Hindlimb muscle (tissue), 1 donor: ENCODE measurements at places on chromosomes 11 and 22. TPM values are rescaled to one million over a fixed set of nuclear protein-coding genes. Genes with fewer than 3 reads are reported as not detected.

DNA sequence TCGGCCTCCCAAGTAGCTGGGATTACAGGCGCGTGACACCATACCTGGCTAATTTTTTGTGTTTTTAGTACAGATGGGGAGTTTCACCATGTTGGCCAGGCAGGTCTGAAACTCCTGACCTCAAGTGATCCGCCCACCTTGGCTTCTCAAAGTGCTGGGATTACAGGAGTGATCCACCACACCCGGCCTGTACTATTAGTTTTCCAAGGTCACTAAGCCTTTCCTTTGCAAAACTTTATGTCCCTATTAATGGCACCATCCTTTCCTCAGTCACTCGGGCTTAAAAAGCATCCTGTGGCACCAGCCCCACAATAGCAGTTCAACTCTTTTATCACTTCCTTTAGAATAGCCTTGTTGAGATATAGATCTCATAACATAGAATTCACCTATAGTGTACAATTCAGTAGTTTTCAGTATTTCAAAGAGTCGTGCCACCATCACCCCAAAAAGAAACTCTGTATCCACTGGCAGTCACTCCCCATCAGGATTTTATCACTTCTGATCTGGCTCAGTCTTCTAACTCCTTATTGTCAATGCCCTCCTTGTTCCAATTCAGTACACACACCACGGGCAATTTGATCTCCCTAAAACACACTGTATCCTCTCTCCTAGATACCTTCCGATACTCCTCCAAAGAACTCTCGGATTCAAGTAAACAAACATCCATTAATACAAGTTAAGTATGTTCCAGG lies 921 bp upstream of the BCL2L13 start:
- no peak for DNase-seq

DNA sequence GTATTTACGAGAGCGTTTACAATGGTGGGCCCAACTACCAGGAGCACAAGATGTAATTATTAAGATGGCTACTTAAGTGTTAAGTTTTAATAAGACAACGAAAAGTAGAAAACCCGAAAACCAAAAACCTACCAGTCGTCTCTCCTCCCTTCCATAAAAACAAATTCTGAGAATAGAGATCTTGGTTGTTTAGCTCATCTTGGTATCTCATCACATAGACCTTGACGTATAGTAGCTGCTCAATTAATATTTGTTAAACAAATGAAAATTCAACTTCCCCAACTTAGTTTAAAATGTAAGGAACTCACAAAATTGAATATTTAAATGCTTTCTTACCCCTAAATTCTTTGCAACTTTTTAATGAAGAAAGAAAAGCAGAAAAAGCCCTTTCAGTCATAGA lies 669 bp downstream of the KDM4D start:
- no peak for DNase-seq

GRCh38 chr11:69160296-69161116 lies 4.8 kb downstream of the SMIM38 start:
- no peak for DNase-seq

DNA sequence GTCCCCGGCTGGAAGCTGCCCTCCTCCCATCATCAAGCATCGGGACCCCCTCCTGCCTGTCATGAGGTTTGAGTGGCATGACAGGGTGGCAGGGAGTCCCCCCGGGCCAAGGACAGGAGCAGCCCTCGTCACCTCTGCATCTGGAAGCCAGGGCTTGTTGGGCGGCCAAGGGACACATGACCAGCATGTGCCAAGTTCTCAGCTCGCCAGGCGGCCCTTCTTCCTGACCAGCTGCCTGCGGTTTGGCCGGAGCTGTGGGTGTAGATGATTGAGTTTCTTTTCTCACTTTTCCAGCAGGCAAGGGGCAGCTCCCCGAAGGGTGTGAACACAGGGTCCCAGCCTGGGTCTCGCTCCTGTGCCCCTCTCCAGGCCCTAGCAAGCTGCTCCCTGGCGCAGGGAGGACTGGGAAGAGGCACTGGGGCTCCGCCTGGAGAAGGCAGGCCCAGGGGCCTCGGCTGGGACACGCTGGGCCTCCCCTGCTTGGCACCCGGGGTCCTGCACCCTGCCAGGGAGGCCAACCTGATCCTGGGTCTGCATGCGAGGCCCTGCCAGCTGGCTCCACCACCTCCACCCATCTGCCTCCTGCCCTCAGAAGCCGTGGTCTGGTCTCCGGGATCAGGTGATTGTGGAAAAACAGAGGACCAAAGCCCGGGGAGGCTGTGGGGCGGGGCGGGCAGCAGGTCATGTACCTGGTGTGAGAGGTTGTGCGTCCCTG lies 13.4 kb downstream of the ARHGAP8 start:
- DNase-seq = no peak

The SEPTIN5 gene
- 130 TPM for polyA plus RNA-seq

The MS4A6E gene
- not detected for polyA plus RNA-seq

DNA sequence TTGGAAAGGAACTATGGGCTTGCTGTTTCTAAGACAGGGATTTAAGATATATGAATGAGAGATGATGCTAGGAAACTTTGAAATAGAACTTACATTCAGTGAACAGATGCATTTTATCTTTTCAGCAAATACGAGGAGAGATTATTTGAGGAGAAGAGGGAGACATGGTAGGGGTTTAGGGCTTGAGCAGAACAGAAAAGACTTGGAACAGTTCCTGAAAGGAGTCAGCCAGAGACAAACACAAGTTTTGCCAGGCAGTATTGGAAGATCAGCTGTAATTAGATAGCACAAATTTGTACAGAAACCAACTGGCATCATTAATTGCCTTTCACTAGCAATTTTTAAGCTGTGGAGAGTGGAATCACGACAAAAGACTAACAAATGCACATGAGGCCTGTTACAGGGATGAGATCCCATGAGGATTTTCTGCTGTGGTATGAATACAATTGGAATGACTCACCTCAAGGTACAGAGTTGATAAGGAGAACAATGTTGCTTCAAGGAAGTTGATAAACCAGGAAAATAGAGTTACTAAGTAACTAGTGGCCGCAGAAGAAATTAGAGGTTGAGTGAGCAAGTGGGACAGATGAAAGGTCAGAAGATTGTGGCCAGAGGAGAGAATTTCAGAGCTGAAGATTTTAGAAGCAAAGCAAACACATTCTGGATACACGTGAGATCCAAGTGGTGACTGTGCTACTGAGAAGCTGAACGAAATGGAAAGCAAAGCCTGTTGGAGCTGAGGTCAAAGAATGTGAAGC lies 67.9 kb downstream of the CYB5R2 start:
- DNase-seq = no peak

The IL18 gene
- 0.68 TPM for polyA plus RNA-seq

The CHST1 gene
- 24.0 TPM for polyA plus RNA-seq

DNA sequence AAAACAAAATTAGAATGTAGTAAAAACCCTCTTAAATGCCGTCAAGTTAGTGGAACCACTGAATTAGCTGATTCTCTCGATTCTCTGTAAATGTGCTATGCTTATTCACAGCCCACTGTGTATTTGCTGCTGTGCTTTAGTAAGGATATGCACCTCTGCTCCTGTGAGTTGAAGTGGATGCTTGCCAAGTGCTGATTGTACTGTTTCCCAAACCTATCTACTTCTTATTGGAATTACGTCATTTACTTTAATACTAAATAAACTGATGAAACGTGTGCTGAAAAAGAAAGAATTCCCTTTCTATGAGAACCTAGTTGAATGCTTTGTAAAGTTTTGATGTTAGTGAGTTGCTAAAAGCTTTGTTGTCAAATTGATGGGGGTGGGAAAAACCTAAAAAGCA lies 158.4 kb downstream of the LRRC4C start:
- DNase-seq = no peak

DNA sequence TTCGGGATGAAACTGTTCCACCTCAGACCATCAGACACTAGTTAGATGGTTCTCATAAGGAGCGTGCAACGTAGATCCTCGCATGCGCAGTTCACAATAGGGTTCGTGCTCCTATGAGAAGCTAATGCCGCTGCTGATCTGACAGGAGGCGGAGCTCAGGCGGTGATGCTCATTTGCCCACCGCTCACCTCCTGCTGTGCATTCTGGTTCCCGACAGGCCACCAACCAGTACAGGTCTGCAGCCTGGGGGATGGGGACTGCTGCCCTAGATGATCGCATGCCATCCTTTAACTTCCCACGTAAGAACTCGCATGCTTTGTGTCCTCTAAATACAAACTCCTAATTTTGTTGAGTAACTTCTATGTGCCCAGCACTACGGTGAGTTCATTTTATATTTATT lies 62.6 kb downstream of the EFCAB6 start:
- no peak for DNase-seq
